ENCODE measurements at places on chromosomes 6 and 20. TPM values are rescaled to one million over a fixed set of nuclear protein-coding genes. Genes with fewer than 3 reads are reported as not detected.

DNA sequence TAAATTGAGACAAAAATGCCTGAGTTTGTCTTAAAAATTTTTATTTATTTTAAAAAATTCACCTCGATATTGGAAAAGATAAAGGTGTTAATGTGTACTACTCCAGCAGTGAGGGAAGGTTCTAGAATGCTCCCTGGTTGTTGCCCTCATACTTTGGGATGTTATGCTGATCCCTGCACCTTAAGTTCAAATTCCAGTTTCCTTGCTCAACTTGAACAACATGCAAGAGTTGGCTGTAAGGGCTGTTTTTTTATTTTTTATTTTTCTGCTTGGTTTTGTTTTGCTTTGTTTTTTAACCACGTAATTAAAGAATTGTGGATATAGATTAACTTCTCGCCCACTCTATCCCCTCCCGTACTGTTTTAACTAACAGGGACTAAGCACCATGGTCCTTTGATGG lies 158.7 kb upstream of the CITED2 start:
- DNase-seq = no peak

- no peak for DNase-seq
Observed at GRCh38 chr20:19397226-19397625, 184.8 kb downstream of the SLC24A3 start.

- DNase-seq = no peak
Observed at GRCh38 chr6:107973594-107973993, 15.6 kb upstream of the SEC63 start.

DNA sequence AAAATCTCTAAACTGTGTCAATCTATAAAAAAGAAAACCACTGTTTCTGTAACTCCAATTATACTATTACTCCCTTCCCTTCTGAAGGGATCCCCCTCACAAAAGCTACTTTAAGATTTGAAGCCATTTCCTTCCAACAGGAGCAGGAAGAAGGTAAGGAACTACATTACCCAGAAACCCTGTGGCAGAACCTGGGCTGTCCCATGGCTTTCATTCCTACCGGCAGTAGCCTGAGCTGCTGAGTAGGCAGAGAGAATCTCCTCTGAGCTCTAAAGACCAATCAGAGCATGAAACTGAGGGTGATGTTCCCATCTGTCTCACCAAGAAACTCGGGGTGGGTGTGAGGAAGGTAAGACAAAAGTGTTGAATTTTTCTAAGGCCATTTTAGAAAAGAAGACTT lies 108.0 kb upstream of the LRFN2 start:
- no peak for DNase-seq

- DNase-seq = no peak
Observed at GRCh38 chr6:157841211-157841840, 18.3 kb downstream of the SNX9 start.

The BPIFA2 gene
- total RNA-seq = not detected

The CDSN gene
- total RNA-seq = not detected

The ZDHHC14 gene
- total RNA-seq = 6.7 TPM

The HLA-DRB1 gene
- total RNA-seq = 42.8 TPM

Measured in natural killer cell (primary cell).